ENCODE measurements at places on chromosomes 5 and 9. TPM values are rescaled to one million over a fixed set of nuclear protein-coding genes. Genes with fewer than 3 reads are reported as not detected.

ADGRV1 gene
- polyA plus RNA-seq = 1.6 TPM

GPR151 gene
- polyA plus RNA-seq = not detected

FAM81B gene
- not detected for polyA plus RNA-seq

PCDHGB3 gene
- polyA plus RNA-seq = 0.37 TPM

C9orf50 gene
- not detected for polyA plus RNA-seq

HAVCR2 gene
- polyA plus RNA-seq = 0.47 TPM

FRMPD1 gene
- 0.04 TPM for polyA plus RNA-seq

LCN10 gene
- 14.9 TPM for polyA plus RNA-seq

PTGES gene
- 16.3 TPM for polyA plus RNA-seq

TPRN gene
- polyA plus RNA-seq = 12.8 TPM

SPIN1 gene
- polyA plus RNA-seq = 17.7 TPM
